Omental fat pad (tissue), 4 donors: ENCODE measurements at places on chromosomes 3 and 15.
A peak's percentile ranks its signal among the peaks of the same experiment; 100 is the strongest.

DNA sequence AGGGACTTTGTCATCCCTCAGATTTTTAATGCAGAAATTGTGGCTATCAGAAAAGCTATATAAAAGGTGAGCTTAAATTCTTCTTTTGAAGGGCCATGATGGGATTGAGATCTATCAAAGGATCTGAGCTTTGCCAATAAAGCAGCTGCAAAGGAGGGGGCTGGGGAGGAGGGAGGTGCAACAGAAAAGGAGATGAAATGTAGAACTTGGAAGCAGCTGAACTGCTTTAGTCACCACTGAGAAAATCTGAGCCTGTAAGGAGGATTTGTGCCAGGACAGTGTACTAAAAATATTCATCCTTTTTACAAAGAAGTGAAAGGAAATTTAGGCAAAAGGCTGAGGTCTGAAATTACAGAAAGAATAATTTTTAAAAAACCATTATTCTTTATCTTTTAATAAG is 10.4 kb downstream of the TSPAN3 start:
- no peak for DNase-seq

DNA sequence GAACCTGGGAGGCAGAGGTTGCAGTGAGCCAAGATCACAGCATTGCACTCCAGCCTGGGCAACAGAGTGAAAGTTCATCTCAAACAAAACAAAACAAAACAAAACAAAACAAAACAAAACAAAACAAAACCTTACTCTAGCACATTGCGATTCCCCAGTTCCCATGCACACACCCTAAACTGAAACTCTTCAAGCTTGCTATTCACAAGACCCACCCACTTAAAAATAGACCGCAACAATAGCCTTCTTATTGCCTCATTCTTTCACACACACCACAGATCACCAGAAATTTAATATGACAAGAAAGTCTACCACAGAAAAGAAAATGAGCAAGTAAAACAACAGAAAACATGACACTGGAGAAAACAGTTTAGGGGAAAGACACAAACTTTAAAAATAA is 598.4 kb downstream of the FHIT start:
- no peak for DNase-seq

DNA sequence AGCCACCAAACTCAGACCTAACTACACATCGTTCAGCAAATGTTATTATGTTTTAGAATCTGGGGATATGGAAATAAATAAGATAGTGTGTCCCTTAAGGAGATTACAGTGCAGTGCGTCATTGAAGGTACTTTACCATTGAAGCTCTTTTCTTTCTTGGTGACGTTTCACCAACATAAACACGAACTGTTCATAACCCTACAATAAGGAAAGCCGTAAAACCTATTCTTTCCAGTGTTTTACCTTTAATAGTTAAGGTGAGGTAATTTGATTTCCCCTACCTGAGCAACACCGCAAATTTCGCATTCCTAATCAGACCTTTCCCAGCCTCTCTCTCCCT is 826 bp downstream of the CCDC66 start:
- no peak for DNase-seq

- DNase-seq, result no peak
These were observed 59.0 kb downstream of the RORA start for GRCh38 chr15:61169904-61170695.

DNA sequence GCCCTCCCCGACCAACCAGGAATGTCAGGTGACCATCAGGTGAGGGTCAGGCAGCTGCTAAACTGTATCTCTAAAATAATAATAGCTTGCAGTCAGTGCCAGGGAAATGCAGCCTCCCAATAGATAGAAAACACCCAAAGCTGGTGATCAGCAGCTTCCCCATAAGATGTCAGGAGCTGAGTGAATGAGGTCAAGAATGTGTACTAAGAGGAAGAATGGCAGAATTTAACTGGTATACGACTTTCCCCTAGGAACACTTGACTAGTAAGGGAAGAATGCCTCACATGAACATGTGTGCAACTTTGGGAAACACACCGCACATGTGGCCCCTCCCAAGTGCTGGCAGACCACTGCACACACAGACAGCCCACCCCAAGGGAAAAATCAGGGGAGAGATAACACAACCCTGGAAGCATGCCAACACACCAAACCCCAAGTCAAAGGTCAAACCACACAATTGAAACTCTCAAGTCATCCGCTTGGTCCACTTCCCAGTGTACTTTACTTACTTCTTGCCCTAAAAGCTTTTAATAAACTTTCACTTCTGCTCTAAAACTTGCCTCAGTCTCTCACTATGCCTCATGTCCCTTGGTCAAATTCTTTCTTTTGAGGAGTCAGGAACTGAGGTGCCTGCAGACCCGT is 806.5 kb downstream of the OTOL1 start:
- DNase-seq, result no peak

DNA sequence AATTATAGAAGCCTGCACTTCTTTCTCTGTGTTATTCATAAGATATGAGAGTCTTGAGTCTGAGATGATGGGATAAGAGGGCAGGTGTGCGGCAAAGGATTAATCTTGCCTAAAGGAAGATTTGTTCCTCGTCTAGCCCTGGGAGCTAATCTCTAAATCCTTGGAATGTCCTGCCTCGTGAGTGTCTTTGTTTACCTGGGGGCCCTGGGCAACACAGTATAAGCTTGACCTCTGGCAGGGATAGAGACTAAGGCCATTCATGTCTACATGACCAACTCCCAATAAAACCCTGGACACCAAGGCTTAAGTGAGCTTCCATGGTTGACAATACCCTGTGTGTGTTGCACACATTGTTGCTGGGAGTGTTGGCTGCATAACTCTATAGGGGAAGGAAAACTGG is 3.2 kb upstream of the AGBL1 start:
- no peak for DNase-seq

- peak; percentile 46 for DNase-seq
These were observed 680 bp downstream of the SMARCC1 start for GRCh38 chr3:47780741-47781684.

GRCh38 chr15:40891810-40892446 is 2.3 kb upstream of the VPS18 start:
- DNase-seq, result no peak

DNA sequence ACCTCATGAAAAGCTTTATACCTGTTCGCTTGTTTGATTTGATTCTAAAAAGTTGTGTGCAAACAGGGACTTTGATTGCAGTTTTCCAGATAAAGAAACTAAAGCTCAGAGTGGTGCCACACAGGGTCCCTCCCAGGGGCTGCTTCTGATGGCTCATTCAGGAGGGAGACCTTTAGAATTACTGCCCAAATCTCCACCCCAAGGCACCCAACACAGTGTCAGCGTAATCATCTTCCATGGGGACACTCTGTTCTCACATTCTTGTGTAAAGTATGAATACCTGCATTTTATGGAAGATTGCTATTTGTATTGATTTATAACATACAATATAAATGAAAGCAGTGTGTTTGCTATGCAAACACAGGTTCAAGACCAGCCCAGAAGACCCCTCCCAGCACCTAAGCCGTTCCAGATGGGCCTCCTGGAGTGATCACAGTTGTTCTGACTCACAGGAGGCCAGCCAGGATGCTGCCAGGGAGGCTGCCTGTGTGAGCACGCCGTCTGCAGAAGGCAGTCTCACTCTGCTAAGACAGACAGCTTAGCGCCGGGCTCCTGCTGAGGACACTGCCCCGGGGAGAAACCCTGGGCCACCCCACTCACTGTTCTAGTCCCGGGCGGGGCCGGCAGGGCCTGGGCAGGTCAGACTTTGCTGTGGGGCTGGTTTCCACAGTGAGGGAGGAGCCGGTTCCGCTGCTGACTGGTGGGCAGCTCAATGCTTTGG is 185.6 kb downstream of the FAM43A start:
- DNase-seq, result peak; percentile 41

DNA sequence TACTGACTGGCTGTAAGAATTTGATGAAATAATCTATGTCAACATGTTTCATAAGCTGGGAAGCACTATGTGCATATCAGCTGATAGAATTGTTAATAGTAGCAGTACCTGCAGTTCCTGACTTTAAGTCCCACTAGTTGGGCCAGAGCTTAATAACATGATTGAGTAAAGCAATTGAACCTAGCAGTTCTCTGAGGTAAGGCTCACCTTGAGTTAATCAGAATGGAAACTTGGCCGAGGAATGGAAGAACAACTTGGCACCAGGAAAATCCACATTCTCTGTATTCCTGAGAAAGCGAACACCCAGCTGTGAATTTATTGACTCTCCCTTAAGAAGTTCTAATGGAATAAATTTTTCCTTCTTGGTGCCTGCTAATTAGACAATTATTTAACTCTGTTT is 262.6 kb downstream of the IGSF11 start:
- no peak for DNase-seq

GRCh38 chr3:129002573-129003569 is 1.8 kb downstream of the EFCC1 start:
- DNase-seq, result no peak

GRCh38 chr3:190671658-190672057 is 157.8 kb downstream of the IL1RAP start:
- no peak for DNase-seq

DNA sequence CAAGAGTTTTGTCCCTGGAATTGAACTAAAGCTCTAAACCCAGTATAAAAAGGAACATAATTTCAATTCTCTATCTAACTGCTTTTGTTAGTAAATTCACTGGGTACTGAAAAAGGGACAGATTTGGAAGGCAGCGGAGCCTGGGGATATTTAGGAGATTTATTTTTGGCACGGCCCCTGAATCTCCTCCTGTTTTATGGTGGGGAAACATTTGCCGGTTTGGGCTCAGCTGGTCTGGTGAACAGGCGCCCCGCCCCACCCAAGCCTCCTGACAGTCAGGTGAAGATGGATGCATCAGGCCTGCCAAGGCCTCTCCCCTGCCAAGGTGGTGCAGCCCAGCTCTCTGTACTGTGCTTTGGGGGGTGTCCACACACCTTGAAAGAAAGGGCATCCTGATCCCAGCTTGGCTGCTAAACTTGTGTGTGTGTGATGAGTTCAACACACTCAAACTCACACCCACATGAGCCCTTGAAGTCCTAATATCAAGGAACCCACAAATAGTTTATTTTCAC is 46.3 kb downstream of the EBLN2 start:
- DNase-seq, result no peak

- DNase-seq, result no peak
These were observed 435.6 kb downstream of the GOLGA6L6 start for GRCh38 chr15:20106026-20106425.

- no peak for DNase-seq
These were observed 57.5 kb upstream of the SETMAR start for GRCh38 chr3:4245671-4246070.

DNA sequence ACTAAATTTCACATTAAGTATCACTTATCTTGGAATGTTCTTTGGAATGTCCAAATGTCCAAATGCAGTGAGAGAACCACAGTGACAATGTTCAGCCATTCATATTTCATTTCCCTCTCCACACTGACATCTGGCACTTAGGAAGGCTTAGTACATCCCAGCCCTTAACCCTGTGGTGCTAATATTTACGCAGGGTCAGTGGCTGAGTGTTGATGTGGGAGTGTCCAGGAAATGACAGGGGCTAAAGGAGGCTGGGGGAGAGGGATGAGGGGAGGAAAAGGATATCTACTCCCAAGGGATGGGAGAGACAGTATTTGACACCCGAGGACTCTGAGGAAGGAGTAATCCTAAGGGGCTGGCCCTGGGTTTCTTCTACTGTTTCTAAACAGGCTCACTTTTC is 14.1 kb upstream of the CCR4 start:
- no peak for DNase-seq

- no peak for DNase-seq
These were observed 1.6 kb upstream of the ACTC1 start for GRCh38 chr15:34796847-34797435.

- DNase-seq, result no peak
These were observed 83.7 kb upstream of the ARHGEF3 start for GRCh38 chr3:56885453-56885852.

GRCh38 chr3:99429502-99429901 is 208.9 kb upstream of the COL8A1 start:
- DNase-seq, result no peak

- DNase-seq, result no peak
These were observed 246.2 kb upstream of the CHRM5 start for GRCh38 chr15:33722005-33722672.

- DNase-seq, result no peak
These were observed 18.0 kb upstream of the ZXDC start for GRCh38 chr3:126493739-126494138.

DNA sequence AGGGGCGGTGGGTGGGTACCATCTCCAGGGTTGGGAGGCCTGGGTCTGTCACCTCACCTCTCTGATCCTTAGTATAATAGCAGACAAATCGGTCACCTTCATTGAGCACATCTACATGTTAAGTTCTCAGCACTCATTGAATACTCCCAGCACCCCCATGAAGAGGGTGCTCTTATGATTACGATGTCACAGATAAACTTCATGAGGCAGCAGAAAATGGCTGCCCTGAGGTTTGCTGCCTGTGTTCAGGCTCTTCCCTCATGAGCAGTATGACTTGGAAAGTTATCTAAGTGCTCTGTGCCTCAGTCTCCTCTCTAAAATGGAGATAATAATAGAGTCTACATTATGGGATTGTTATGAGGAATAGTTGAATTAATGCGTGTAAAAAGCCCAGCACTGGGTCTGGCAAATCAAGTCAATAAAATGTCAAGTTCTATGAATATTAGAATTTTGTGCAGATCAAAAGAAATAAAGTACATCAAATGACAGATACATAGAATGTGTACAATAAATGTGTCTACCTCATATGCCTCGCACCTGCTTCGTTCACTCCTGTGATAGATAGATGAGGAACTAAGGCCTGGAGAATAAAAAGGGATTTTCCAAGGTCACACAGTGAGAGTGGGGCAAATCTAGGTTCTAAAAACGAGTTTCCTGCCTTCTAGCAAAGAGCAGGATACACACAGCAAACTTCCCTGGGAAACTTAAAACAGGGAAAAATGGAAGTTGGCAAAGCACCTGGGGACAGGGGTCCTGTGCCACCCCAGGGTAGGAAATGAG is 142.2 kb upstream of the MRPS22 start:
- DNase-seq, result no peak

DNA sequence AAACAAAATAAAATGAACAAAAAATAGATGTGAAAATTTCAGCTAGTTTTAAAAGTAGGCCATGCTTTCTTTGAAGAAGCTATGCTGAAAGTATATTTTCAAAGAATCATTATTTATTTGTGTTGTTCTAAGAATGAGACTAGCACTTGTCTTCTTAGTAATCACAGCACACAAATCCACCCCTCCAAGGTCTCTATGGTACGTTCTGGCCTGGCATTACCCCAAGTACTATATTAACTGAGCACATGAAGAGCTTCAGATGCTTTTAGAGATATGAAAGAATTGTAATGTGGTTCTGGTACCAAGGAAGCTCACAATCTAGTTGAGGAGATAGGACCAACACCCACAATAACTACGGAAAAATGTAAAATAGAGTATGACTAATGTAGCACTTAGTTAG is 416.5 kb downstream of the PLCL2 start:
- no peak for DNase-seq

DNA sequence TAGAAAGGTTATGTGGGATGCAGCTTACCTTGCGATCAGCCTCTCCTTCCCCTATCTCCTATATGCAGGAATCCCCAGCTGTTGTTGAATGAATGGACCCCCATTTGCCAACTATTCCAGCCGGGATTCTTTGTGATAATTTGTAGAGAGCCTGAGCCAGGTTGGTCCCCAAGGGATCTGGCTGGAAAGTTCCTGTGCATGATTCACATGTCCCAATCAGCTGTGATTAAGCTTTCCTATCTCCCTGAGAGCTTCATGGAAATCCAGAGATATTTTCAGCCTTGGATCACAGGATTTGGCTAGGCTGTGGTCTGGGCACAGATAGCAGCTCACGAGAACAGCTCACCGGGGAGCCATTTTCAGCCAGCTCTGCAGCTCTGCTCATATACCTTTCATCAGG is 76.7 kb downstream of the ARNT2 start:
- no peak for DNase-seq
